ENCODE measurements at places on chromosomes 7 and 10. TPM values are rescaled to one million over a fixed set of nuclear protein-coding genes. Genes with fewer than 3 reads are reported as not detected.

DNA sequence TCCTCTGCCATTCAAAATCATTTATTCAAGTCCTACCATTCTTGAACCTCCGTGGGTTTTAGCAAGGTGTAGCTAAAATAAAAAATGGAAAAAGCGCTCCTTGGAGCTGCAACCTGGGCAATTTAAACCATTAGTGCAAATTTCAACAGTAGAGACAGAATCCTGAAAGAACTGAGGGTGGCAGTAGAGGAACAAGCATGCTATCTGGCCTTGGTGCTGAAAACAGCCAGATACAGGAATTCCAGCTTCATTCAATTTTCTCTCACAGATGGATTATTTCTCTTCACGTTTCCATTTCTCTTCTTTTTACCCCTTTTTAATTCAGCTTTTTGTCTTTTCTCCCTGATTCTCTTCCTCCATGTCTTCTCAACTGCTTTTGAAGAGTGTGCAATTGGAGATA lies 77.7 kb downstream of the OTUD1 start:
- H3K27me3 ChIP-seq, result peaks cover 30% of the 10 kb centered on the region
- DNase-seq, result no peak
- H3K4me3 ChIP-seq, result no peak overlapping the region
- H3K27ac ChIP-seq, result no peak overlapping the region
- H3K36me3 ChIP-seq, result no peaks in the 10 kb centered on the region

DNA sequence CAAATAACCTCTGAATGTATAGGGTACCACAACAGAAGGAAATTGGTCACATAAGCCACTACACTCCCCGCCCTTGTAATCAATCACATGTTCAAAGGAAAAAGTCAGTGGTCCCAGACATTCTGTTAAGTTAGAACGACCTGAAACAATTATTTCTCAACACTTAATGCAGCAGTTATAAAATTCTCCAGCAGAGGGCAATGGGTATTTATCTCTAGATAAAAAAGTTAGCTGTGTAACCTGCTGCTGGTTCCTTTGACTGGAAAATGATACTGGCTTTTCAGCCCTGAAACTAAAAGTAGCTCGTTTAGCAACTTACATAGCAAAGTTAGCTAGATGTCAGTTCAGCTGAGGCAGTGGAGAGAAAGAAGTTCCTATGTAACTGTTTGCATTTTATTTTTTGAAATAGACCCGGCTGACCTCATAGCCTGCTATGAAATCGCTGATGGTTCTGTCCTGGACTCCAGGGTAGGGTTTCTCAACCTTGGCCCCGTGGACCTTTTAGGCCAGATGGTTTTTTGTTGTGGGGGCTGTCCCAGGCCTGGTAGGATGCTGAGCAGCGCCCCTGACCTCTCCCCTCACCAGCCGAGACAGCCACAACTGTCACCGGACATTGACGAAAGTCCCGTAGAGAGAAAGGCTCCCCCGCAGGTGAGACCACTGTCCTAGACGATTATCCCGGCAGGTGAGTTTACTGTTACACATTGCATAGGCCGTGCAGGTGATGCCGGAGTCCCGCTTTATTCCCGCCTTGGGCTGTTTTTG lies 40.2 kb upstream of the PROSER2 start:
- no peak for DNase-seq
- no peak overlapping the region for H3K27ac ChIP-seq
- H3K36me3 ChIP-seq, result no peaks in the 10 kb centered on the region
- peaks cover 5% of the 10 kb centered on the region for H3K27me3 ChIP-seq

DNA sequence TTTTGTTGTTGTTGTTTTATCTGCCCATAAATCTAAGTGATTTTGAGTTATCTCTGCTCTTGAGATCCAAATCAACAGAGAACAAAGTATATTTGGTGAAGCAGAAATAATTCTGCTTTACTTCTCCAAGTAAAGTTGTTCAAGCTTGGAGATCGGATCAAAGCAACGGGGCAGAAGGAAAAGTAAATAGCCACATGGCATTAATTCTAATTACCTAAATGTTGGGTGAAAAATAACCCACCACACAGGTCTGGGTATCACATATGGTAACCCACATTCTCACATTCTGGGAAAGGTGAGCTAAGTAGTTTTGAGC lies 3.1 kb downstream of the NRP1 start:
- H3K27ac ChIP-seq, result no peak overlapping the region
- peaks cover 14% of the 10 kb centered on the region for H3K4me1 ChIP-seq
- peaks cover 39% of the 10 kb centered on the region for H3K27me3 ChIP-seq
- no peak overlapping the region for H3K4me3 ChIP-seq
- no peak for DNase-seq

- no peaks in the 10 kb centered on the region for H3K27me3 ChIP-seq
- H3K27ac ChIP-seq, result no peak overlapping the region
- DNase-seq, result no peak
- no peak overlapping the region for H3K4me3 ChIP-seq
- no peaks in the 10 kb centered on the region for H3K36me3 ChIP-seq
Observed at GRCh38 chr7:143987513-143987912, 12.6 kb upstream of the OR6B1 start.

DNA sequence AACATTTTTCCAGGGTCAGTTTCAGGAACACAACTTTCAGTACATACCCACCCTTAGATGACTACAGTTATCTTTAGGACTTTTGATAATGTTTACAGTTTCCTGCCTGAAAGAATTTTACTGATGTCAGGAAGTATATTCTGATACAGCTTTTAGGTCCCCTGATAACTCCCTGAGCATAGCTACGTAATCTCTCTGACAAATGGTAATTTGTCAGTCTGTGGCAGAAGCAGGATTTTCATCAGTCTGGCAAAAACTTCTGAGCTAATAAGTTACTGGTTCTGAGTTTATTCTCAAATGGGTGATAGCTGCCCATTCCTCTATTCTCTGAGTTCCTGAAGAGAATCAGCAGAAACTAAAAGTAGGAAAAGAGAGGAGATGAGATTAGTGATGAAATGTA lies 270.1 kb upstream of the MTPN start:
- no peaks in the 10 kb centered on the region for H3K27me3 ChIP-seq
- no peaks in the 10 kb centered on the region for H3K4me1 ChIP-seq
- H3K27ac ChIP-seq, result no peak overlapping the region
- no peak overlapping the region for H3K4me3 ChIP-seq

GRCh38 chr10:116826803-116827202 lies 22.5 kb upstream of the ENO4 start:
- peaks cover 16% of the 10 kb centered on the region for H3K36me3 ChIP-seq
- no peaks in the 10 kb centered on the region for H3K27me3 ChIP-seq
- H3K27ac ChIP-seq, result no peak overlapping the region
- H3K4me3 ChIP-seq, result no peak overlapping the region

- DNase-seq, result no peak
- no peaks in the 10 kb centered on the region for H3K4me1 ChIP-seq
- no peak overlapping the region for H3K27ac ChIP-seq
- H3K36me3 ChIP-seq, result no peaks in the 10 kb centered on the region
Observed at GRCh38 chr10:30039567-30039966, 19.8 kb downstream of the JCAD start.

DNA sequence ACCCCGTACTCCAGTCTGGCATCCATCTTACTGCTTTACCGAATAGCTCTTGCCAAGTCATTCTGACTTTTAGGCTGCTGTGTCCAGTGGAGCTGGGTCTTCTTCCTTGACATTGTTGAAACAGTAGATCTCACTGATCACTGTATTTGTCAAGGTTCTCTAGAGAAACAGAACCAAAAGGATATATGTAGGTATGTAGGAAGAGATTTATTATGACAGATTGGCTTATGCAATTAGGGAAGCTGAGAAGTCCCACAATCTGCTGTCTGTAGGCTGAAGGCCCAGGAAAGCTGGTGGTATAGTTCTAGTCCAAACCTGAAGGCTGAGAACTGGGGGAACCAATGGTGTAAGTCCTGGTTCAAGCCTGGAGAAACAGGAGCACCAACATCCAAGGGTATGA lies 12.1 kb upstream of the PRRT4 start:
- no peaks in the 10 kb centered on the region for H3K4me1 ChIP-seq
- H3K4me3 ChIP-seq, result no peak overlapping the region
- H3K27me3 ChIP-seq, result peaks cover 13% of the 10 kb centered on the region
- no peak for DNase-seq
- no peak overlapping the region for H3K27ac ChIP-seq
- no peaks in the 10 kb centered on the region for H3K36me3 ChIP-seq

DNA sequence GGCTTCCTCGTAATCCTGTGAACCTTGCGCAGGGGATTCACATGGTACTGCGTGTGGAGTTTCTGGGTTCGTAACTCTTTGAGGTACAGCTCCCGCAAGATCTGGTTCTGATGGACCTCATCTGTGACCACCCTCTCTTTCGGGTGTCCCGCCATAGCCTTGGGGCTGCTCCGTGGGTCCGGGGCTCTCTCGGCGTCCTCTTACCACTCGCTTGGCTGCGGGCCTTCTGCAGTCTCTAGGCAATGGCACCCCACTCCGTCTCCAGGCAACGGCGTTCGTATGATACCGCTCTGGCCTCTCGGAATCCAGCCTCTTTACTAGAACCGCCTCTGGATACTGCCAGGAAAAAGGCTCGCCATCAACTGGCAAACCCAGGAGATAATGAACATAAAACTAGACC lies 54.7 kb upstream of the AMPH start:
- H3K36me3 ChIP-seq, result no peaks in the 10 kb centered on the region
- no peak for DNase-seq
- H3K27me3 ChIP-seq, result peaks cover 14% of the 10 kb centered on the region
- no peaks in the 10 kb centered on the region for H3K4me1 ChIP-seq
- no peak overlapping the region for H3K27ac ChIP-seq

GRCh38 chr10:61942604-61943461 lies 41.3 kb downstream of the ARID5B start:
- H3K4me1 ChIP-seq, result peaks cover 76% of the 10 kb centered on the region
- no peaks in the 10 kb centered on the region for H3K27me3 ChIP-seq
- peak overlapping the region; percentile 44 for H3K4me3 ChIP-seq
- H3K36me3 ChIP-seq, result peaks cover 67% of the 10 kb centered on the region
- DNase-seq, result no peak
- H3K27ac ChIP-seq, result peak overlapping the region; percentile 91

GRCh38 chr10:133318494-133319127 lies 9.9 kb downstream of the ZNF511 start:
- peak overlapping the region; percentile 42 for H3K4me3 ChIP-seq
- DNase-seq, result peak; percentile 69
- no peaks in the 10 kb centered on the region for H3K36me3 ChIP-seq

DNA sequence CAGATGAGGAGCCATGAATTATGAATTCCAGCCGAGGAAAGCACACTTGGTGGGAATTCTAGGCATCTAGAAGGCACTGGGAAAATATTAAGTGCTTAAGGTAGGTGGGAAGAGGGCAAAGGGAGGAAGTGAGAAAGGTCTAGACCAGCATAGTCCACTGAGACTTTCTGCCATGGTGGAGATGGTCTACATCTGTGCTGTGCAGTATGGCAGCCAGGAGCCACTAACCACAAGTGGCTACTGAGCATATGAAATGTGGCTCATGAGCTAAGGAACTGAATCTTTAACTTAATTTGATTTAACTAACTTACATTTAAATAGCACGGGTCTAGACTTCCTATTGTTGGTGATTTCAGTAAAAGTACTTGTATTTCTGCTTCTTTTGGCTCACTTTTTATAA lies 82.5 kb upstream of the SEM1 start:
- no peaks in the 10 kb centered on the region for H3K27me3 ChIP-seq
- no peaks in the 10 kb centered on the region for H3K36me3 ChIP-seq
- H3K4me3 ChIP-seq, result no peak overlapping the region
- no peak for DNase-seq

DNA sequence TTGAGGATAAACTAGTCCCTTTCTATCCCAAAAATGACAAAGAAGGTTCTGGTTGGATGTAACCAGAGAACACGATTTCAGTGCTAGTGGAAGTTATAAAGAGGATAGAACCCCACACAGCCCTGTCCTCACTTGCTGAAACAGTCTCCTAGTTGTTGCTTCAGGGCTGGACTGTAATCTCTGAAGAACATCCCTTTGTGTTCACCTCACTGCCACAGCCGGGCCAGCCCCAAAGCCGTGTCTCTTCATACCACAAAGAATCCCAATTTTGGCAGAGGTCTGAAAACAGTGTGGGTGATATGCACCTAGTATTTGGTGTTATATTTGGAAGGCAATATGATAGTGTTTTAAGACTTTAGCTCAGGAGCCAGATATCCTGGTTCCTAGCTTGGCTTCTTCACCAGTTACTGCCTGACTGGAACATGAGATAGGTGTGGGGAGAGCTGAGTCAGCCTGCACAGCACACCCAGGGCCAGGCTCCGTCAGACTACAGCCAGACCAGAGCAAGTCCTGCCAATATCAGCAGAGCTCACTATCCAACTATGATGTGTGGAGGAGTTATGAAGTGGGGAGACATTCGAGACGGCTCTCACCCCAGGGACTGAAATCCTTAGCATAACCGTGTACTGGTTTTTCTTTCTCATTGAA lies 21.2 kb downstream of the CYP3A4 start:
- H3K4me1 ChIP-seq, result peaks cover 10% of the 10 kb centered on the region
- H3K27ac ChIP-seq, result no peak overlapping the region
- H3K36me3 ChIP-seq, result no peaks in the 10 kb centered on the region
- H3K4me3 ChIP-seq, result no peak overlapping the region

- H3K27ac ChIP-seq, result no peak overlapping the region
- no peaks in the 10 kb centered on the region for H3K27me3 ChIP-seq
- no peak for DNase-seq
- H3K4me3 ChIP-seq, result no peak overlapping the region
- peaks cover 66% of the 10 kb centered on the region for H3K36me3 ChIP-seq
Observed at GRCh38 chr7:105199386-105199785, 185.4 kb downstream of the KMT2E start.

- no peak overlapping the region for H3K4me3 ChIP-seq
- no peak overlapping the region for H3K27ac ChIP-seq
- H3K36me3 ChIP-seq, result no peaks in the 10 kb centered on the region
- no peak for DNase-seq
Observed at GRCh38 chr10:30806850-30807249, 177.3 kb upstream of the LYZL2 start.

GRCh38 chr10:20004087-20004523 lies 187.9 kb downstream of the PLXDC2 start:
- peak overlapping the region; percentile 73 for H3K27ac ChIP-seq
- peaks cover 11% of the 10 kb centered on the region for H3K4me1 ChIP-seq

- H3K27me3 ChIP-seq, result no peaks in the 10 kb centered on the region
- peaks cover 83% of the 10 kb centered on the region for H3K36me3 ChIP-seq
- no peaks in the 10 kb centered on the region for H3K4me1 ChIP-seq
- DNase-seq, result no peak
- H3K4me3 ChIP-seq, result no peak overlapping the region
Observed at GRCh38 chr7:99041526-99041925, 102.4 kb downstream of the SMURF1 start.

DNA sequence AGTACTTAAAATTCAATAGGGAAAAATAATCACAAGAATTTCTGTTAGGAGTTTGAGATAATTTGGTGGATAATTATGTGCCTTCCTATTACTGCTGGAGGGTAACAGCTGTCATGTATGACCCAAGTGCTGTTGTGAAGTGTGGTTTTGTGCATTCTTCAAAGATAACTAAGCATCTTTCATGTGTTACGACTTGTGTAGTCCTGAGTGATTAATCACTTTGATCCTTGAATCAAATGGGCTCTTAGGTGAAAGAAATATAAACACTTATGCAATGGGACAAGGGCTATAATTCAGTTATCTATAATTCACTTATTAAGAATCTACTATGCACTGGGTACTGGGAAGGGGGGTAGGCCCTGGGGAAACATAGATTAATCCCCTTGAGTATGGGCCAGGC lies 89.0 kb downstream of the CH25H start:
- H3K4me1 ChIP-seq, result peaks cover 4% of the 10 kb centered on the region
- H3K27me3 ChIP-seq, result peaks cover 10% of the 10 kb centered on the region
- H3K27ac ChIP-seq, result no peak overlapping the region

GRCh38 chr7:29970158-29970557 lies 19.4 kb downstream of the SCRN1 start:
- no peaks in the 10 kb centered on the region for H3K27me3 ChIP-seq
- no peak overlapping the region for H3K4me3 ChIP-seq
- no peak overlapping the region for H3K27ac ChIP-seq
- peaks cover 41% of the 10 kb centered on the region for H3K36me3 ChIP-seq

The SFXN4 gene
- 21.7 TPM for total RNA-seq

The FAM237B gene
- total RNA-seq, result not detected

The CRYGN gene
- not detected for total RNA-seq

The MGAM2 gene
- not detected for total RNA-seq

The PKD2L1 gene
- not detected for total RNA-seq

The AUTS2 gene
- total RNA-seq, result 13.0 TPM

The CLRN3 gene
- not detected for total RNA-seq

The MMP21 gene
- 0.10 TPM for total RNA-seq

The ZNF488 gene
- total RNA-seq, result not detected

Data from activated B cell treated with CpG ODN at 0.5 μM for 24 hours (primary cell).